ENCODE measurements at places on chromosomes 11 and 22.

- no peak for DNase-seq
Observed at GRCh38 chr11:209275-210121, 2.0 kb downstream of the RIC8A start.

GRCh38 chr11:45501392-45502225 lies 163.8 kb downstream of the CHST1 start:
- no peak for DNase-seq

GRCh38 chr11:7576726-7577290 lies 63.0 kb downstream of the PPFIBP2 start:
- no peak for DNase-seq

DNA sequence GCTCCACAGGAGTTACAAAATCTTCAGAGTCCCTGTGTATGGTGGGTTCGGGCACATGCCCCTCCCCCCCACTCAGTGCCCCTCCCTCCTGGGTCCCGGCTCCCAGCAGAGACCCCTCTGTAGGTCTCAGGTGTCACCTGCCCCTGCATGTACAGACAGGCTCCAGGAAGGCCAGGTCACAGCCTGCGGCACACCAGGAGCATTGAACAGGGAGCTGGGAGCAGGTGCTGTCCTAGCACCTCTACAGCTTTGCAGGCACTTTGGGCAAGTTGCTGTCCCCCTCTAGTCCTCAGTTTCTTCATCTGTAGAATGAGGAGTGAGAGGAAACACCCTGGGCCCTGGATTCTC lies 80.1 kb upstream of the RTL6 start:
- DNase-seq = no peak

- DNase-seq = no peak
Observed at GRCh38 chr22:30232716-30233218, 13.8 kb downstream of the LIF start.
